ENCODE measurements at places on chromosomes 2 and 18.

DNA sequence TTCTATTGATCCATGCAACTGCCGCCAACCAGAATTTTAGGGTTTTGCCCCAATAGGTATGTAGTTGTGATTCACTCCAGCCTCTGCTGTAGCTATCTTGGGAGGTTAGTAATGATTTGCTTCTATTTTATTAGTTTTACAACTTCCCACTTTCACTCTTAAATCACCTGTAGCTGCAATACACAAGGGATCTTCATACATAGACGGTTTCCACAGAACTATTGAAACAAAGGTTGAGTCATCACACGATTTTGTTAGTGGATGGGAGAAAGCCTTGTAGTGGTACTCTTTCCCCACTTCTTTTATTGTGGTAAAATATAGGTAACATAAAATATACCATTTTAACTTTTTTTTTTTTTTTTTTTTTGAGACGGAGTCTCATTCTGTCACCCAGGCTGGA lies 104.2 kb upstream of the SPRED2 start:
- DNase-seq: peak; percentile 62

DNA sequence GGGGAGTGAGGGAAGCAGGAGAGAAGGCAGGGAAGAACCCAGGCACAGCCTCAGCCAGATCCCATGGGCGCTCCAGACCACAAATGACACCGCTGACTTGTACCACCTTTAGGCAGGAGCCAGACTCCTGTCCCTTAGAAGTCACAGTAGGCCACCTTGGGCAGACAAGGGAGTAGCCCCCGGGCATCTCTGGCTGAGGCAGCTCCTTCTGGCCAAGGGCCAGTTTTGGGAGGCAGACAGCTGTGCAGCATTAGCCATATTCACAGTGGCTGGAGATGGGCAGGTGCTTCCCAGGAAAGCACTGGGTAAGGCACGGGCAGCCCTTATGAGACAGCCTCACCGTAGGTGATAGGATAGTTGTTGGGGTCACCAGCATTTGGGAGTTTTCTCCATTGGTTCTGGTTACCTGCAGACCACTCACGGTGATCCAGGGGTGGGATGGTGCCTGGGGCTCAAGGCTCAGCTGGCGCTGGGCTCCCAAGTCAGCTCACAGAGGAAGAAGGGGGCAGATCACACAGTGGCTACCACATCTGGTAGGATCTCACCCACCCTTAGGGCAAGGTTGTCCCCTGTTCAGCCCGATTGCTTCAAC lies 2.1 kb downstream of the ASTL start:
- DNase-seq: no peak

- no peak for DNase-seq
These were observed 639.6 kb upstream of the HS6ST1 start for GRCh38 chr2:128958241-128958640.

DNA sequence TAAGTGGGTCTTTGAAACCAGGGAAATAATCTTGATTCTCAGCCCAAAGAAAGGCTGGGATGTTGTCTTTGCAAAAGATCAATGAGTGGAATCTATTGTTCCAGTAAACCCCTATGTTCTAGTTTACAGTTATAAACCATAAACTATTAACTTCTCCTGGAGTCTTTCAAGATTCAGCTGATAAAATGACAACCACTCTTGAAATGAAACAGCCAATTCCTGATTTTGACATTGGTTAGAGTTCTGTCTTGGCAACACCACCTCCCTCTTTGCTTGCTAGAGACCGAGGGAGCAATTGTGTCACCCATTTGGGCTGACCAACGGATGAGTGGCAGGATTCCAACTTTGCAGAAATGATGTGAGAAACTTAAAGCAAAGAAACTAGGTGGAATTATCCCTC lies 746.9 kb downstream of the SLC4A3 start:
- no peak for DNase-seq

- DNase-seq: no peak
These were observed 82.1 kb downstream of the AGAP1 start for GRCh38 chr2:235575904-235576303.

GRCh38 chr2:149160701-149161217 lies 122.3 kb downstream of the LYPD6B start:
- DNase-seq: peak; percentile 71

DNA sequence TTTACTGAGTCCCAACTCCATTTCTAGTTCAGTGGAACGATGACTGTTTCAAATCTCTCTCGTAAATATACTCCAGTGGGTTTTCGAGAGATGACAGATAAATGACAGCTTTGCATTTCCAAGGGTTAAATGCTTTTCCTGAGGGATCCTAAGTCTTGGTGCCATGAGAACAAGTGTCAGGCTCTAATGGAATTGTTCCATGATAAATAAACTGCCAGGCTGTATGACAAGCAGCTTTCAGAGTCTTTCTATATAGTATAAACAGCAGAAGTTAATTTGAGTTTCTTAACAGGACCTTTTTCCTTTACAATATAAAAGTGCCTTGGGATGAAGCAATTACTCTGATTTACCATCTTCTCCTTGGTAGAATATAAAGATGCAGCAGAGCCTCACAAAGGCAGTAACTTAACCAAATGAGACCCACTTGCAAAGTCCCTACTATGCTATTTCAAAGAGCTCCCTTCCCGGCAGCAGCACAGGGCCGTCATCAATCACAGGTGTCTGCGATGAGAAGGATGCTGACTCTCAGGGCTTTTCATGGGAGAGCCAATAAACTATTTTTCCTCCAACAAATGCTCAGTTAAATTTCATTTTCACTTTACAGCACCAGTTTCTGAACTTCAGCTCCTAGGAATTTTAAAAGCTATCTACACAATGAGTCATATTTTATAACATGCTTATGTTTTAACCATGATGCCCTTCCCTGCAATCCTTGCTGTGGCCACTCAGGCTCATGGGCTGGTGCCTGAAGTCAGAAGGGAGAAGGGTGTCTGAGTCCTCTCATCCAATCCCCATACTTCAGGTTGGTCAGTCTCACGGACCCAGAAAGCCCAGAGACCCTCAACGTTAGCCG lies 123.8 kb downstream of the AFF3 start:
- DNase-seq: no peak

- DNase-seq: no peak
These were observed 272.8 kb upstream of the MMADHC start for GRCh38 chr2:149860276-149860921.

GRCh38 chr2:11213090-11213638 lies 57.9 kb downstream of the SLC66A3 start:
- no peak for DNase-seq

DNA sequence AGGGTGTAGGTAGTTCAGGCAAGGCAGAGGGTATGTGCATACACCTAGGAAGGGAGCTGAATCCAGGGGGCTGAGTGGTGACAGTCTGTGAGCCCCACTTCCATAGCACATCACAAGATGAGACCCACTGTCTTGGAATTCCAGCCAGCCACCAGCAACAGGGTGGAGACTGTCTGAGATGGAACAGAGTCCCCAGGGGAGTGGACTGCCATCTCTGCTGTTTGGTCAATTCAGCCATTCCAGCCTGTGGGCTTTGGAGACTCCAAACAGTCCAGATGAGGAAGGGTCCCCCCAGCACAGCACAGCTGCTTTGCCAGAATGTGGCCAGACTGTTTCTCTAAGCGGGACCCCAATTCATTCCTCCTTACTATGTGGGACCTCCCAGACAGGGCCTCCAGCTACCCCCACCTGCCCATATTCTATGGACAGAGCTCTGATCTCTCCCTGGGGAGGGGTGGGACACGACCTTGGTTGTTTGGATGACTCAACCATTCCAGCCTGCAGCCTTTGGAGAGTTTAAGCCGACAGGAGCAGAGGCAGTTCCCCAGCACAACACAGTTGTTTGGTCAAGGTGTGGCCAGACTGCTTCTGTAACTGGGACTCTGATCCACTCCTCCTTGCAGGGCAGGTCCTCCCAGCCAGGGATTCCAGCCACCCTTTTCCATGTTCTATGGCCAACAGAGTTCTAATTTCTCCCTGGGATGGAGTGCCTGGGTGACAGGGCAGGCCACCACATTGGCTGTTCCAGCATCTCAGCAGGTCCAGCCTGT lies 178.0 kb downstream of the RND3 start:
- no peak for DNase-seq

DNA sequence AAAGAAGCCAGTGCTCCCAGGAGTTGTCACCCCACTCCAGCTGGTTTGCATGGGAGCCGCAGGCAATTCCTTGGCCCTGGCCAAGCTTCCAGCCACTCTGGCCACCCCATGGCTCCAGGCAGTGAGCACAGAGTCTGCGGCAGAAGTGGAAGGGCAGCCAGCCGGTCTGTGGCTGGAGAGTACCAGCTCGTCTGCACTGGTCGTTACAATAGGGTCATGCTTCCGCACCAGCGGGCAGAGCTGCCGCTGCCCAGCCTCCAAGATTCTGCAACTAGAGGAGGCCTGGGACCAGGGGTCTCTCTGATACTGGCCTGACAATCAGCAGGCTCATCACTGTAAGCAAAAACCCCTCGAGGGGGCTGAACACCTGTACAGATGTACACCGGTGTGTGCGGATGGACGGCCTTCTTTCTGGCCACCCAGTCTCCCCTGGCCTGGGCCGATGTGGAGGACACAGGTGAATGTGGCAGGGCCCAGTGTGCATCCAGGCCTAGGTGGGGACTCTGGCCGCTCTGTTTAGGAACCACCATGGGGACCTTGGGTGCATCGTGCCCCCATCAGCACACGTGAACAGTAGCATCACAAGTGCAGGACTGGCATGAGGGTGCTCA lies 51.9 kb upstream of the ODC1 start:
- no peak for DNase-seq

GRCh38 chr2:202339071-202339870 lies 36.9 kb upstream of the BMPR2 start:
- no peak for DNase-seq

- DNase-seq: peak; percentile 54
These were observed 64.1 kb upstream of the ZNF532 start for GRCh38 chr18:58800582-58800981.

DNA sequence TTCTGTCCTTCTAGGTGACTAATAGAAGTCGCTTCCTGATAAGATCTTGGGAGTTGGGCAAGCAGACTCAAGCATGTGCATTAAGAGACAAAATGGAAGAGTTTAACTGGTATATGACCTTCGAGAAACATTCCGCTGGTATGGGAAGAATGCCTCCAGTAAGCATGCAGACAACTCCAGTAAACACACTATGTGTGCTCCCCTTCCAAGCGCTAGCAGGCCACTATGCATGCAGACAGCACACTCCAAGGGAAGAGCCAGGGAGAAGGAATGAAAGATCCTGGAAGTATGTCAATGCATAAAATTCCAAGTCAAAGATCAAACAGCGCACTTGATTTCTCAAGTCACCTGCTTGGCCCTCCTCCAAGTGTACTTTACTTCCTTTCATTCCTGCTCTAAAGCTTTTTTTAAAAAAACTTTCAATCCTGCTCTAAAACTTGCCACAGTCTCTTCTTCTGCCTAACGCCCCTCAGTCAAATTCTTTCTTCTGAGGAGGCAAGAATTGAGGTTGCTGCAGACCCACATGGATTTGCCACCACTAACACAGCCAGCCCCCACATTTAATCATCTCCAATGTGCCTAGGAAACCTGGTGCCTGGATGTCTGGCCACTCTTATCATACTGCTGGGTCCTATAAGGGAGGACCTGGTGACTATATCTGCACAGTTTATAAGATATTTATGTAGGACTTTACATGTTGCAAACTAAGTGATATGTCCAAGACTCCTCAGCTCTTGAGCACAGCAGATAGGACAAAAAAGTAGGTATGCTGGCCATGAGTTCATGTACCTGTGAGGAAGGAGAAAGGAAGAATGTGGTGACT lies 239.8 kb downstream of the PDE11A start:
- no peak for DNase-seq

DNA sequence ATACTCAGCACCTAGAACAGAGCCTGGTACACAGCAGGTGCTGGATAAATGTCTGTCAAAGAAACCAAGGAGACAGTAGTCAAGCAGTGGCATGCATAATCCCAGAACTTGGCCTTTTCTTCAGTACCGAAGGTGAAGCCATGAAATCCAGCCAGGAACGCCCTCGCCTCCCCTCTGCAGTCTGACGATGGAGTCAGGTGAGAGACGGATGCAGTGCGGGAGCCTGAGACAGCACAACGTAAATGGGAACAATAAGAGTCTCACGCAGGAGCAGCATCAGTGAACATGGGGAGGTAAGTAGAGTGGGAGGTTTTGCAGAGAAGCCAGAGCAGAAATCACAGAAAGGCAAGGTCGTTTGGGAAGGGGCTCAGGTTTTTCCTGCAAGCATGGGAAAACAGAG lies 389.3 kb upstream of the MYT1L start:
- no peak for DNase-seq

DNA sequence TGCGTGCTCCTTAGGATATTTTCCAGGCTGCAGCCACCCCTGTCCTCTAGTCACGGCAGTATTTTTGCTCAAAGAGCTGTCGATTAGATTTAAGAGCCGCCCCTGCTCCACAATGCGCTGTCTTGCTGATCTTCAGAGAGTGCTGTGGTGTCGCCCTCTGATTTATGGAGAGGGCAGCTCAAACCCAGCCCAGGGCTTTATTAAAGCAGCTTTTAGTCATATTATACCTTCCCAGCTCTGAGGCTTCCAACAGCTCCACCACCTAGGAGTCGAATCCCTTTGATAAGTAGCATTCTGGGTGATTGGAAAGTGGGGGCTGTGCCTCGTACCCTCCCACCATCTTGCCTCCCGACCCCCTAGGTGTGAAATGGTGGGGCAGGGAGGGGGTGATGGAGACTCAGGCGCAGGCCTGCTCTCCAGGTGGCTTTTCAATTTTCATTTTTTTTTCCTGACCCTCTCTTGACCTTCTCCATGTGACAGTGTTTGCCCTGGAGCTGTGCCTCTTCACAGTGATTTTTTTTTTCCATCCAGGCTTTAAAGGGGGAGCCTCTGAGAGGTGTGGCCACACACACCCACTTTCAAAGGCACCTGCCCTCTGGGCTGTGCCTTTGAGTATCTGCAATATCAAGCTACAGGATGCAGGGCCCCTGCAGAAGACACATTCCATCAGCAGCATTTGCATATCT lies 53.1 kb upstream of the NRP2 start:
- DNase-seq: no peak

GRCh38 chr2:55120634-55121359 lies 70.5 kb upstream of the RTN4 start:
- DNase-seq: no peak

DNA sequence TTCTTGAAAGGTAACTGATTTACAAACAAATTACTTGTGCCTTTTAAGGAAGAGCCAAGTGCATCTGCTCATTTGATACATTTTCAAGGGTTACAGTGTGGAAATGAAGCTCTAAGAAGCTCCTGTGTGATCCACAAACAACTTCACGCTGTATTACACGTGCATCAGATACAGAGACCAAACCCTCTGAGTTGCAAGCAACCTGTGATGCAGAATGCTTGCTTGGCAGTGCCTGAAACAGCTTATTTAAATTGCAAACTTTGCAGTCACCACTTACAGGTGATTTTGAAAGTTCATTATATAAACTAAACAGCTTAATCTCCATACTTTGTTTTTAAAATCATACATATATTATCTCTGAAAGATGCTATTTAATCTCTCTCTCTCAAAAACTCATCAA lies 50.1 kb downstream of the ZEB2 start:
- DNase-seq: no peak

- no peak for DNase-seq
These were observed 424.4 kb upstream of the ID2 start for GRCh38 chr2:8257502-8257901.

- no peak for DNase-seq
These were observed 294.8 kb upstream of the MGAT5 start for GRCh38 chr2:133959066-133959465.

Measured in GM20000 (cell line).